ENCODE measurements at places on chromosomes 4 and X.

- ATAC-seq: no peak
These were observed 41.4 kb downstream of the ARHGEF9 start for GRCh38 chrX:63743596-63743995.

DNA sequence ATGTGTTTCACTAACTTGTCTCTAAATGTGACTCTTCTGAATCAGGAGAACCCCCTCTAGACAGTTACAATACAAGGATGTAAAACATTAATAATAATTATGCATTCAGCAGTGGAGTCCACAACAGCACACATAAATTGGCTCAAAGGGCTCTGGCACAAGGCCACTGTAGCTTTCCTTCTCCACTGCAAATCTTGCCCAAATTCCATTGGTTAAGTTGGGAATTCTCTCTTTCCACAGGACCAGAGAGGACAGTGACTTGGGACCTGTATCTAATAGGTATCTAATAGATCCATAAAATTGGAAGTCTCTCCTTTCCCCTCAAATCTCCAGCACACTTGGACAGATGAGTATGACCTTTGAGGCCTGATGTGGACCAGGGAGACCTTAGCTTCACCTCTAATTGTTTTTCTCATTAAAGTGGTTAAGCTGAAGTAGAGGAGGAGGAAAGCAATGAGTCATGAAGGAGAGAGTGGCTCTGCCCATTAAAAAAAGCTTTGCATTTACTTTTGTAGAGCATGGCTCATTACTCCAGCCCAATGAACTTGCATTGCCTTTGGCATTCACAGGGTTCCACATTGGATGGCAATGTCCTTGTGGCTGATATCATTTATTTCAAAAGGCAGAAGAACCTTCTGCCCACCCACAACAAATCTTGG is 72.3 kb upstream of the SH3RF1 start:
- ATAC-seq: no peak

GRCh38 chrX:320126-320783 is 1.7 kb upstream of the GTPBP6 start:
- no peak for ATAC-seq

GRCh38 chr4:75566911-75567310 is 11.0 kb downstream of the ODAPH start:
- no peak for ATAC-seq

GRCh38 chrX:16750136-16750535 is 30.7 kb downstream of the SYAP1 start:
- no peak for ATAC-seq

GRCh38 chrX:25068340-25068739 is 52.6 kb upstream of the ARX start:
- no peak for ATAC-seq

DNA sequence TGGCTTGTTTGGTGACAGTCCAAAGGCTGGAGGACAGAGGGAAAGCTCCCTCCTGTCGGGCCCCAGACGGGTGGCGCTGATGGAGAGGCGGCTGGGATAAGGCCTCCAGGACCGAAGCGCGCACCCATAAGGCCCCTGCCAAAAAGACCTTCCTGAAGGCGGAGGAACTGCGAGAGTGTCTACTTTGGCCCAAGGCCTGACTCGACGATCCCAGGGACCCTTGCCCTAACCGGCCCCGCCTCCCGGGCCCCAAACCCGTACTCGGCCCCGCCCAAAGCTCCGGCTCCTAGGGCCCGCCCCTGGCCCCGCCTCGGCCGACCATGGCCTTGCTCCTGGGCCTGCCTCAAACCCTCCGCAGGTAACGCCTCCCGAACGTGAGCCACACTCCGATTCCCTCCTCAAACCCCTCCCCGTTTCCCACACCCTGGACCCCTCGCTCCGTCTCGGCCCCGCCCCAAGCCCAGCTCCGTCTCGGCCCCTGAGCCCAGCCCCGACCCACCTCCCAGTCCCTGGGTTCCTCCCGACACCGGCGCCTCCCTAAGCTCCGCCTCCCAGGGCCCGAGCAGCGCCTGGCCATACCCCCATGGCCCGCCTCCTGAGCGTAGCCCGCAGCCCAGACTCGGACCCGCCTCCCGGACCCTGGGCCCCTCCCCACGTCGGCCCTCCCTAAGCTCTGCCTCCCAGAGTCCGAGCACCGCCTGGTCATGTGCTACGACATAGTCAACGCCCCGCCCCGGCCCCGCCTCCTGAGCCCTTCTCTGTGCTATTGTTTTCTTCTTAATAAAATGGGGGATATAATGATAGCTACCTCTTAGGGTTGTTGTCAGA is 90.0 kb upstream of the DRD5 start:
- ATAC-seq: peak; percentile 100

DNA sequence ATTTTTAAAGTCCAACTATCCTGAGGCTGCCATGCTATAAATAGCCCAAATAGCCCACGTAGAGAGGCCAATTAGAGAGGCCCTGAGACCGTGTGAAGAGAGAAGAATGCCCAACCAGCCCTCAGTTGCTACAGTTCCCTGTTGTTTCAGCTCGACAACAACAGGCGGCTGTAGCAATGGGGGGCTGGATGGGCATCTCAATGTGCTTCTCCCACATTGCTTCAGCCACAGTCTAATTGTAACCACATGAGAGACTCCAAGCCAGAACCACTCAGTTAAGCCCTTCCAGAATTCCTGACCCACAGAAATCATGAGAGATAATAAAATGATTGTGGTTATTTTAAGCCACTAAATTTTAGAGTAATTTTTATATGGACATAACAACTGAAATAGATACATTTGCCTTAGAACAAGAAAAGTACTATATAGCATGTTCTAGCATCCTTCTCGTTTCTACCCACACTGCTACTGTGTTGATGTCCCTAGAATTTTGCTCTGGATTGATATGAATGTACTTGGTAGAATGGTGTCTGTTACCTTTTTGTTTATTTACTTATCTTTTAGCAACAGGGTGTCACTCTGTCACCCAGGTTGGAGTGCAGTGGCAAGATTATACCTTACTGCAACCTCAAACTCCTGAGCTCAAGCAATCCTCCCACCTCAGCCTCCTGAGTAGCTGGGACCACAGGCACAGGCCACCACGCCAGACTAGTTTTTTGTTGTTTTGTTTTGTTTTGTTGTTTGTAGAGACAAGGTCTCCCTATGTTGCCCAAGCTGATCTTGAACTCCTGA is 436.4 kb downstream of the BCOR start:
- no peak for ATAC-seq

DNA sequence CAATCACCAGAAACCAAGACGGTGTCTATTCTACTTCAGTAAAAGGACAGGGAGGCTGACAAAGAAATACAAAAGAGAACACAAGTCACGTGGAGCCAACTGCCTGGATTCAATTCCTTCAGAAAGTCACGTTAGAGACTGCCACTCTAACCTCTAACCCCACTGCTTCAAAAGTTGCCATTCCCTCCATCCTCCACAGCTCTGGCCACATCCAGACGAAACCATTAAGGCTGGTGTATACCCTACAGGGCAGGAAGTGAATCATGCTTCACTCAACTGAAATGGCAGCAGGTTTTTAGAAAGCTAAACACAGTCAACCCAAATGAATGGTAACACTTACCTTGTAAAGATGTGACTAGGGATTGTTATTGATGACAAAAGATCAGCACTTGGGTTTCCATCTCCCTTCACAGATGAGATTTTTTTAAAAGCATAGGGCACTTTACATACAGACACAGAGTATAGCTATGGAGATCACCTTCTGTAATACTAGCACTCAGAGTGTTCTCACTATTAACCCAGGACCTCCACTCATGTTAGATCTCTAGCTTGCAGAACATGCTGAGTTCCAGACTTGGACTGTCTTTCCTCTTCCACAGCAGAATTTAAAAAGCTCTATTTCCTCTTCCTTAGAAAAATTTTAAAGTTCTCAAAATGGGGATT is 37.4 kb downstream of the MAML3 start:
- peak; percentile 52 for ATAC-seq

DNA sequence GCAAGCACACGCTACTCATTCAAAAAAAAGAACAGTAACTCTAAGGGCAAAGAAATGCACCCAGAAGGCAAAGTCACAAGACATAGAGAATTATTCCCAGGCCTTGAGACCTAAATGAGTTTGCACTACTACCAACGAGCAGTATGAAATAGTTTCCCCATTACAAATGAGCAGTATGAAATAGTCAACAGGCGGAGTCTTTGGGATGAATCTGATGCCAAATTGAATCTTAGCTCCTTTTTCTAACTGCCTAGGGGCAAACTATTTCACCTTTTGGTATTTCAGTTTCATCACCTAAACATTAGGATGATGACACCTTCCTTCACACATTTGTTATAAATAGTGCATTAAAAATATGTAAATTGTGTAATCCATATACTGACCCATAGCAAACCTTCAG is 213.0 kb upstream of the FAT4 start:
- ATAC-seq: no peak

All from esophagus mucosa (tissue), 1 donor.